A673 (cell line): ENCODE measurements at places on chromosomes 7 and 10.

GRCh38 chr7:72336632-72337389 is 75.3 kb downstream of the CALN1 start:
- no peak for DNase-seq

GRCh38 chr10:119595134-119595675 is 1.6 kb downstream of the TIAL1 start:
- peak; percentile 27 for DNase-seq

DNA sequence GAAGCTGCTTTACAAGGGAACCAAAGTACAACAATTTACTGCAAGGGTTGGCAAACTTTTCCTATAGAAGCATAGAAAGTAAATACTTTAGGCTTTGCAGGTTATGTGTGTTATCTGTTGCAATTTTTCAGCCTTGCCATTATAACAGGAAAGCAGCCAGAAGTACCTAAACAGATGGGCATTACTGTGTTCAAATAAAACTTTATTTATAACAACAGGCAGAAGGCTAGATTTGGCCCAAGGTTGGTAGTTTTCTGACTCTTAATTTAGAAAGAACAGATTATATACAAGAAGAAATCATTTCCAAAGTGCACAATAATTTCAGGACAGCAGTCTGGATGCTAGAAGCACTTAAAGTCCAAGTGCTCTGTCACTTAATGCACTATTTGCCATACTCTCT is 307.1 kb downstream of the ANKRD7 start:
- DNase-seq, result no peak

DNA sequence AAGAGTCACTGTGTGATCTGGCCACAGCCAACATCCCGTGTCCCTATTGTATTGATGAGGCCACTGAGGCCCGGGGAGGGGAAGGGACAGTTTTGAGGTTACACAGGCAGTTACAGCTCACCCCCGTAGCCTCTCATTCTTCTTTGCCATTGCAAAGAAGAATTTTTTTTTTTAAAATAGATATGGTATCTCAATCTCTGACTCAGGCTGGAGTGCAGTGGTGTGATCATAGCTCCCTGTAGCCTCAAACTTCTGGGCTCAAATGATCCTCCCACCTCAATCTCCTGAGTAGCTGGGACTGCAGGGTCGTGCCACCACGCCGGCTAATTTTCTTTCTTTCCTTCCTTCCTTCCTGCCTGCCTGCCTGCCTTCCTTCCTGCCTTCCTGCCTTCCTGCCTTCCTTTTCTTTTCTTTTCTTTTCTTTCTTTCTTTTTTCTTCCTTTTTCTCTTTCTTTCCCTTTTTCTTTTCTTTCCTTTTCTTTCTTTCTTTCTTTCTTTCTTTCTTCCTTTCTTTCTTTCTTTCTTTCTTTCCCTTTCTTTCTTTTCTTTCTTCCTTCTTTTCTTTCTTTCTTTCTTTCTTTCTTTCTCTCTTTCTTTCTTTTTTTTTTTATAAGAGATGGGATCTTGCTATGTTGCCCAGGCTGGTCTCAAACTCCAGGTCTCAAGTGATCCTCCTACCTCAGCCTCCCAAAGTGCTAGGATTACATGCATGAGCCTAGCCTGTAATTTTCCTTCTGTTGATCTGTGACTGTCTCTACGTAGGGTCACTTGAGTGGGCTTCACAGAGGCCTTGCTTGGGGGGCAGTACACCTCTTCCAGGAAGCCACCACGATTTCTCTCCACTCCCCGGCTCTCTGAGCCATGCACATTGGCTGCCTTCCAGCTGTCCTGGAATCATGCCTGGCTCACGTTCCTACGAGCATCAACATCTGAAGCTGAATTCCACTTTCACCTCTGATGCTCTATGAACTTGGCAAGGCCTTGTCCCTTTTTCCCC is 31.3 kb downstream of the TMEM270 start:
- no peak for DNase-seq

DNA sequence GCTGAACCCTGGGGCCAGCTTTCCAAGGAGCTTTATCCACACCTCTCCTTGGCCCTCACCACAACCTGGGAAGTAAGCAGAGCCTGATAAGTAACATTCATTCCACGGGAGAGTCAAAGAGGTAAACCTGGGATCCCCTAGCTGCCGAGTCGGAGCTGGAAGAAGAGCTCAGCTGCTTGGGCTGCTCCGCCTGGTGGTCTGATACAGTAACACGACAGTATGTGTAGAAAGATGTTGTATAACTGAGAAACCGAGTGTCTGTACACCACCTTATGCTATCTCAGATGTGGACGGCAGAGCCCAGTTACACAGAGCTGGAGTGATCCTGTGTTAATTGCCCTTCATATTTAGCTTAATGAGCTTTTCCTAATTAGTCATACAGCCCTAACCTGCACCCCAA is 151.3 kb upstream of the KMT2E start:
- peak; percentile 52 for DNase-seq

GRCh38 chr10:12975906-12976305 is 25.6 kb downstream of the CCDC3 start:
- no peak for DNase-seq

DNA sequence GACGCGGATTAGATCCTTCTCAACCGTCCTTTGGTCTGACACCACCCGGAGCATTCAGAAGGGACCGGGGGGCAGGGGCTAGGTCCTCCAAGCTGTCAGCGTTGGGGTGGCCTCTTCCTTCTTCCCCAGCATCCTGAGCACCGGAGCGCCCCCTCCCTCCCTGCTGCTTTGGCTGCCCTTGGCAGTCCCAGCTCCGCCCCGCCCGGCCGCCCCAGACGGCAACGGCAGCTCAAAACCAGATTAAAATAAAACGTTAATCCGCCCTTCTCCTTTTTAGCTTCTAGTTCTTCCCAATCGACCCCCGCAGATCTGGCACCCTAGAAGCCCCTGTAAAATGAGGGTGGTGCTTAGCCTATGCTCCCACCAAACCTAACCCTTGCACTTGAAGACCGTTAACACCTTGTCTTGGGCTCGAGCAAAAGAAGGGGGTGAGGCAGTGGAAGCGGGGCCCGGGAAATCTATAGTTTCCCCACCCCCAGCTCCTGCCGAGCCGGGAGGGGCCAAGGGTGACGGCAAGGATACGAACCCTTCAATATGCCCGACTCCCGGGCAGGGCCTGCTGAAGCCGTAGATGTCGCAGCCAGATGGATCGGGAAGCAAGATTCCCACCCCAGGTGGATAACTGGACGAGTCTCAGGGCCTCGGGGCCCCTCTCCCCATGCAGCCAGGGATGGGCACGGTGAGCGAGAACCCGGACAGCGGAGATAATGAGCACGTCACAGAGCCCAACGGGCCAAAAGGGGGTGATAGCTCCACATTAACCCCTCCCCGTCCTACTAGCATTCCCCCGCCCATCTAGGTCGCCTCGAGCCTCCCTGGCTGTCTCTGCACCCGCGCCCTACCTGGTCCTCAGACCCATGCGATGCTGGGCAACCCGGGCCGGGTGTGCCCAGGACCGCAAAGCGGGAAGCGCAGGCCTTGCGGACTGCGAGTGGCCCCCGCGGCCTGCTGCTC is 169.7 kb downstream of the NRF1 start:
- DNase-seq, result peak; percentile 48

DNA sequence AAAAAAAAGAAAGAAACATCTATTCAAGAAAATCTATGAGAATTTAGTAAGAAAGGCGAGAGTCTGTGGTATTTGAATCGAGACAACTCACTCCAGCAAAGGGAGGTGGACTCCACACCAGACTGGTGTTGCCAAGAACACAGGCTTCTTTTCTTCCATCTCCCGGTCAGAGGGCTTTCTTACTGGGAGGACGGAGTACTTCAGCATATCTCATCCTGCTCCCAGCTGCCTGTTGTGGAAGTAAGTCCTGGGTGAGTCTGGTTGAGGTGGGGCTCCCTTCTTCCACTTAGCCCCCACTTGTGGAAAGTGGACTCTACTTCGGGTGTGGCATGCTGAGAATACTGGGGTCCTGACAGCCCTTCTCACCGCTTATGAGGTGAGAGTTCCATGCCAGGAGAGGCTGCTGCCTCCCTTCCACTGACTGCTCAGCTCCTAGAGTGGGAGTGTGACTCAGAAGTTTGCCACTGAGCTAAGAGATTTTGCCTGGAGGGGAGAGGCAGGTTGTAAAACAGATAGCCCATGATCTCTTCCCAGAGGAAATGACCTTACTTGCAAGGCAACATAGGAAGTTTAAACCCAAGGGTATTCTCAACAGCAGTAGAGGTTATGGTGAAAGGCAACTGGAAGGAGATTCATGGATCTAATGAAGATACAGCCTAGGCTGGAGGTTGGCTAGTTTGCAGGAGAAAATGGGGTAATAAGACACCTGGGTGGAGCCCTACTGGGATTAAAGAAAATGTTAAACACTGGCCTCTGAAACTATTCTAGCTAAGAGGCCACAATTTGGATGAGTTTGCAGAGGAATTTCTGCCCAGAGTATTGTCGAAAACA is 3.5 kb upstream of the NACAD start:
- no peak for DNase-seq

DNA sequence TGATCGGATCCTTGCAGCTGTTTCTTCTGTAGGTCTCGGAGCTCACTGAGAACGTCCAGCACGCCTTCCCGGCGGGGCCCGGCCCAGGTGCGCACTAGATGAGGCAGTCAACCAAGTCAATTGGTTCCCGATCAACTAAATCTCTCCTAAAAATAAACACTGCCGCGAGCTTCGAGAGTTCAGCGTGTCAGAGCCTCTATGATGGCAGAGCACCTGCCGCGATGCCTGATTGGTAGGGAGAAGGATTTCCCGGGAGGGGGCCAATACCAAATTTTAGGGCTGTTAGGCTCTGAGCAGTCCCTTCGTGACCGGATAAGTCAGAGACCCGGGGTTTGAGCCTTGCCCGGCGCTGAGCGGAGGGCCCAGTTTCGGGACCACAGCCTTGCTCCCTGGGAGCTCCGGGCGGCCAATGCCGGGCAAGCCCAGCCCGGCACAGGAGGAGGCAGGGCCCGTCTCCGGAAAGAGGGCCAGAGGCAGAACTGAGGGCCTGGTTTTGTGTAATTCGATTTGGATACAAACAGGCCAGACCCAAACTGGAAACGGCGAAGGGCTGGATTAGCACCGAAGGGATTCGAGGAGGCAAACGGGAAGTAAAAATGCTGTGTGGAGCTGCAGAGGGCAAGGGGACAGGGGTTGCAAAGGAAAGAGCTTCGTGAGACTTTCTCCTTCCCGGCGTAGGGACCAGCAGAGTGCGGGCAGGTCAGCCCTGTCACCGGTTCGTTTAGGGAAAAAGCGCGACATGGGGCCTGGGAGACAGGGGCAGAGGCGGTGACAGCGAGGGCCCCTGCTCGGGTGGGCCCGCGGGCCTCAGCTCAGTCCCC is 569 bp downstream of the SLC26A5 start:
- no peak for DNase-seq

DNA sequence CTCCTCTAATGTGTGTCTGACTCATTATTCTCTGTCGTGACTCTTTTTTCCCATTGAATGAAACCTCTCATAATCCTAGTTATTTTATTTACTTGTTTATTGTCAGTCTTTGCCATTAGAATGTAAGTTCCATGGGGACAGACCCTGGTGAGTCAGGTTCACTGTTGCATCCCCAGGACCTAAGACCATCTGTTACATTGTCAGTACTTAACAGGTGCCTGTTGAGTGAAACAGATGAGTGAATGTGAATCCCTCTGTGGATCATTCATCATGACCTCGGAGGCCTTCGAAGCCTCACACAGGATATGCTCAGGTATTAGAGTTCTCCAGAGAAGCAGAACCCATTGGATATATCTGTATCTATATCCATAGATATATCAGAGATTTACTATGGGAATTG is 120.1 kb downstream of the PFKFB3 start:
- no peak for DNase-seq

- DNase-seq, result no peak
Observed at GRCh38 chr7:150314639-150315239, 8.4 kb upstream of the LRRC61 start.

- DNase-seq, result no peak
Observed at GRCh38 chr10:33506391-33506790, 171.9 kb upstream of the NRP1 start.

DNA sequence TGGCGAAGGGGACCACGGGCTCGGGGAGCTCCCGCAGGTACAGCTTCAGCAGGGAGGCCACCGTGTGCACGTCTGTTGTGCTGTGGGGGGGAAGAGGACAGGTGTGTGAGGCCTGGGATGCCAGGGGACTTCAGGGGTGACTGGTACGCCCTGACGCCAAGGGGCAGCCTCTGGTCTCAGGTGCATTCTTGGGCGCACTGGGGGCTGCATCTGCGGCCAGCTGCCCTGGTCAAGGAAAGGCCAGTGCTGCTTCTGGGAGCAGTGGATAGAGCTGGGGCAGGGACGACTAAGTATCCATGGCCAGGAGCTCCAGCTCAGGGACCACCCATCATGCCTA is 148.5 kb downstream of the MAPK8 start:
- no peak for DNase-seq

- DNase-seq, result no peak
Observed at GRCh38 chr7:2372724-2373123, 18.1 kb downstream of the EIF3B start.

- peak; percentile 14 for DNase-seq
Observed at GRCh38 chr7:148722340-148723165, 23.9 kb downstream of the CUL1 start.

DNA sequence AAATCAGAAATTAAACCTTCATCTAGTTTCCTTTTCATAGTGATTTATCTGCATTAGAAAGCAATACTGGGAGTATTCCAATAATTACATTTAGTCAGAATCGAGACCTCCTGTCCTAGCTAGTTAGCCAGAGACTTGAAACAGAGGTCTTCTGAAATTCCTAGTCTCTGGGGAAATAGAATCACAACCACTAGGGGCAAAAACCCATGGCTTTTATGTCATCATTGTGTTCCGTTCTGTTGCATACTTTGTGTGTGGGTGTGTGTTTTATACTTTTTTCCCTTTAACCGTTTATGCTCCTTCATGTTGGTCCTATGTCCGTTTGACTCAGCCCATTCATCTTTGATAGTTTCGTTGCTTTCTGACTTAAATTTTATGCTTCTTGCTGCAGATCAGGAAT is 79.8 kb downstream of the RALA start:
- peak; percentile 57 for DNase-seq

DNA sequence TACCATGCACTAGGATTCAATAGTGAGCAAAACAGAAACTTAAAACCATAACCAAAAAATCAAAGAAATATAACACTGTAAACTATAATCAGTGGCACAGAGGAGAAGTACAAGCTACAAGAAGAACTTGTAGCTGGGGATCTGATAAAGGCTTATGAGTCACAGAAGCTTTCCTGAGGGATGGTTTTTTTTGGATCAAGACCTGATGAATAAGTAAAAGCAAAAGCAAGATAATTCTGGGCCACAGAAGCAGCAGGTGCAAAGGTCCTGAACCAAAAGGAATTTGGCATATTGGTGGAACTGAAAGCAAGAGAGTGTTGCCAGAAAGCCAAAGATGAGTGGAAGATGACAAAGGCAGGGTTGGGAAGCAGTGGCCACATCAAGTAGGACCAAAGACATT is 37.4 kb upstream of the BET1 start:
- no peak for DNase-seq

DNA sequence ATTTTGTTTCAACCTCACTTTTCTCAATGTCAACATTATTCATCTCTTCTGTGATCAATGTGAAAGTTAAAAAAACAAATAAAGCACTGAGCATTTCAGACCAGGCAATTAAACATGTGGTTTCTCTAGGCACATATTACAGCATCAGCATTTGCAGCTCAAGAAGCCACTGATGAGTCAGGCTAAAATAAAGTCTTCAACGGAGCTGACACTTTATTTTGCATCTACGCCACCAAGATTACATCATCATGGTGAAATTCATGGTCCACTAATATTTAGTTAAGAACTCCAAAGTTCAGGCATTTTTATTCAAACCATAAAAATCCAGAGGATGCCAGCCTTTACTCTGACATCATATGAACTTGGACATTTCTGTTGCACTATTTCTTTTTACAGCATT is 33.0 kb downstream of the MAGI2 start:
- DNase-seq, result no peak
